ENCODE measurements at places on chromosomes 3 and 15.

- no peak for ATAC-seq
These were observed 44.0 kb downstream of the ANAPC13 start for GRCh38 chr3:134441821-134442220.

DNA sequence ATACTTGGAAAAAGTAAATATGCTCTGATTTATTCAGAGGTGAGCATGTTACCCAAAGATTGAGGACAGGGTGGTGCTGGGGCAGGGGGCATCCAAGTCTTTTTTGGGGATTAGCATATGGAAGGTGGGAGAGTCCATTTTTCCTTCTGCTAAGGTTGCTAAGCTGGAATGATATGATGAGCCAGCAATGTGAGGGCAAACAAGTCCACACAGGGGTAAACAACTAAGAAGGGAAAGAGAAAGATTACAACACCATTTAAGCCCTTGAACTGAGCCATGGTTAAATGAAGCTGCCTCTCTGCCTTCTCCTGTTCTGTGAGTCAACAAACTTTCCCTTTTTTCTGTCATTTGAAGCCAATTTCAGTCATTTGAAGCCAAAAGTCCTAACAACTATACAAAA is 89.0 kb downstream of the RPL22L1 start:
- no peak for ATAC-seq

- ATAC-seq, result no peak
These were observed 665.4 kb upstream of the CBLB start for GRCh38 chr3:106534206-106534605.

DNA sequence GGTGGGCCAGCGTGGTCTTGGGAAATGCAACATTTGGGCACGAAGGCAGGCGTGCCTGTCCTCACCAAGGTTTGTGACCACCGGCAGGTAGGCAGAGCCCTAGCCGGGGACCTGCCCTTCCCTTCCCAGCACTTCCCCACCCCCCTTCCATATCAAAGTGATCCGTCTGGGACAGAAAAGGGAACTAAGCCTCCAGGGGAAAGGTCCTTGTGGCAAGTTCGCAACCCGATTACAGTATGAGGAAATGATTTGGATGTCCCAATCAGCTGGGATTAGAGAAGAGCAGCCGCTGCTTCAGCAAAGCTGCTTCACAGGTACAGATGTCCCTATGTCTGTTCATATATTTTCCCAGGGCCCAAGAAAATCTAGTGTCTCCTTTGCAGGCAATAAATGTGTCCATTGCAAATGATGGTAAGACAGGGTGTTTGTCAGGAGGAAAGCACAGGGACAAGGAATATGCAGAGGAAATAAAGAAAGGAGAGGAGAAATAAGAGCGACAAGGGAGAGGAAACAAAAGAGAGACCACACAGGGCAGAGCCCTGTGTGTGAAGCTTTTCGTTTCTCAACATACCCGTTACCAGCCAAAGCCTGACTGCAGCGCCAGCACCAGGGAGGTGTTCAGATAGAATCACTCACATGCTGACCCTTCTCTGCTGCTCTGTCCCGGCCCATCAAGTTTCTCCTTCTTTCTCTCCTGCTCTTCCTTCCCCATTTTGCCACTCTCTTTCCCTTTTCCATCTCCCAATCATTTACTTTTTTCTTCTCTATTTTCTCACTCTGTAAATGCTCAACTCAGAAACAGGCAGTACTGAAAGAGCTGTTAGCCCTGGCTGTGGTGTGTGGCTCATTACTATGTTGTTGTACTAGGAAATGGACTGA is 17.4 kb upstream of the SECISBP2L start:
- no peak for ATAC-seq

GRCh38 chr15:63881431-63881830 is 47.7 kb upstream of the HERC1 start:
- ATAC-seq, result no peak
